ENCODE measurements at places on chromosomes 1 and 21.

GRCh38 chr1:116881879-116882520, 27.7 kb upstream of the PTGFRN start:
- no peak for DNase-seq

- no peak for DNase-seq
Measured at GRCh38 chr1:77200806-77201205, 18.4 kb downstream of the PIGK start.

DNA sequence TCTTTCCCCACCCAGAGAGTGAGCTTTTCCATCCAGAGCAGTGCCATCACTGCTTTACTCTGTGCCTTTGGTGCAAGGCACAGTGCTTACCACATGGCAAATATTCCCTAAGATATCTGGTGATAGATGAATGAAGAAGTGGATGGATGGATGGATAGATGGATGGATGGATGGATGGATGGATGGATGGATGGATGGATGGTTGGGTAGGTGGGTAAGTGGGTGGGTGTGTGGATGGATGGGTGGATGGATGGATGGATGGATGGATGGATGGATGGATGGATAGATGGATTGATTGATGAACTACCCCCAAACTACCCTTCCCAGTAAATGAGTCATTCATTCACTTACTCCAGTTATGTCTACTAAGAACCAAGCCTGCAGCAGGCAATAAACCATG, 42.9 kb upstream of the SLC44A3 start:
- DNase-seq = no peak

DNA sequence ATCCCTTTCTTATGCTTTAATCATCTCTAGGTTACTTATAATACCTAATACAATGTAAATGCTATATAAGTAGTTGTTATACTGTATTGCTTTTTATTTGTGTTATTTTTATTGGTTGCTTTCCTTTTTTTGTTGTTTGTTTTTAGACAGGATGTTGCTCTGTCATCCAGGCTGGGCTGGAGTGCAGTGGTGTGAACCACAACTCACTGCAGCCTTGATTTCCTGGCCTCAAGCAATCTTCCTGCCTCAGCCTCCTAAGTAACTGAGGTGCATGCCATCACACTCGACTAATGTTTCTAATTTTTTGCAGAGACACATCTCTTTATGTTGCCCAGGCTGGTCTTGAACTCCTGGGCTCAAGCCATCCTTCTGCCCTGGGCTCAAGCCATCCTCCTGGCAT, 26.9 kb downstream of the KRTAP19-8 start:
- no peak for DNase-seq

DNA sequence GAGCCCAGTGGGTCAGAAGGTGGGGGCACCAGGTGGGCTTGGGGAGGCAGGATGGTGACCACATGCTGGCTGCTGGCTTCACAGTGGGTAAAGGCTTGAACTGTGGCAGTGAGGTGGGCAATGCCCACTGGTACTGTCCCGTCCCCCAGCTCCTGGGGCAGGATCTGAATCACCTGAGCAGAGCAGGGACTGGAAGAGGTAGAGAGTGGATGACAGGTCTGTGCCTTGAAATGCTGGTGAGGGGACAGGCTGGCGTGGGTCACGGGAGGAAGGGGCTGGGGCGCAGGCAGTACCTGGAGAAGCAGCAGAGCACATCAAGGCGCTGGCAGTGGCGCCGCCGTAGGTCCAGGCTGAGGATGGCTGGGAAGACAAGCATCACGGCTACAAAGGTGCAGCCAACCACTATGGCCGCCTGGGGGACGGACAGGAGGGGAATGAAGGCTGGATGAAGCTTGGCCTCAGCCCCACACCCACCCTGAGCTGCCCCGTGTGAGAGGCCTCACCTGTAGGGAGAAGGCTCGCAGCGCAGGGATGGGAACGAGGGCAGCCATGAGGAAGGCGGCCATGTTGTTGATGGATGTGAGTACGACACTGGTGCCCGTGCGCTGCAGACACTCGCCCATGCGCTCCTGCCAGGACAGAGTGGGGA, 14.9 kb downstream of the PTCH2 start:
- no peak for DNase-seq

DNA sequence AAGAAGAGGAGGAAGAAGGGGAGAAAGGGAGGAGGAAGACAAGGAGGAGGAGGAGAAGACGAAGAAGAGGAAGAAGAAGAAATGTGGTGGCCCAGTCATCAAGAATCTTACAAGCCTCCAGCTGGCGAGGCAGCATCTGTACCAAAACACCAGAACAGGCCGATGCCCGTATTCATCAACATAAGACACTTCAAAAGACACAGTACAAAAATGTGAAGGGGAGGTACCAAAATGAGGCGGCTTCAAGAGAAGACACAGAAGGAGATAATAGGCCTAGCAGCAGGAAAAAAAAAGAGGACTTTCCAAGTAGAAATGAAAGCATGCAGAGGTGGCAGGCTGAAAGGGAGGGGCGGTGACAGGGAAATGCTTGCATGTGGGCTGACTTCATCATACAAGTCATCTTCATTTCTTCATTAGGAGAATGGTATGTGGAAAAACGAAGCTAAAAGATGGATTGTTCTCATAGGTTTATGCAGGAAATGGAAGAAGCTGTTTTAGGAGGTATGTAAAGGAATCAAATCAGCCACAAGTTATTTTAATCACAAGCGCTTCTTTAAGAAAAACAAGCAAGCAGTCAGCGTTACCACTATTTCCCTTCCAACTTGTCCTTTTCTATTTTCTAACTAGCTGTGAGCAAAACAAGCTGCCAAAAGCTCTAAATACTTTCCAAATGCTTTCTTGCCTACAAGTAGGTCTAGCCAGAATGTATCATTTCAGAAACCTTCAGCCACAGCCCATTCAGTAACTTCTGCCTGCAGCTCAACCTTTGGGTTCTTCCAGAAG, 192.3 kb downstream of the SLC45A1 start:
- DNase-seq = peak; percentile 24

DNA sequence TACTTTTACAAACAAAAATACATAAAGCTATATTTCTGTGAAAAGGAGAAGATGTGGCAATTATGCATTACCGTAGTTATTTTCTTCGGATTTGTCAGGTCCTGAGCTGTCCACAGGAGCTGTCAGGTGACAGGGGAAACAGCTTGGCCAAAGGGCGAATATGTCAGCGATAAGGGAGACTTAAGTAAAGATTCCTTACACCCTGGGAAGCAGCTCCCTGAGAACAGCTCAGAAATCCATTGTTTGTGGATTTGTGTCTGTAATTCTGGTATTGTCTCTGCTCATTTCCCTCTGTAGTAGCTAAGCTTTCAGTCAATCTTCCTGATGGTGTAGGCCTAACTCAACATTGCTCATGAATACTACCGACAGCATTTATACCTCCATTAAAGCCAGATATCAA, 7.1 kb upstream of the CD34 start:
- no peak for DNase-seq

DNA sequence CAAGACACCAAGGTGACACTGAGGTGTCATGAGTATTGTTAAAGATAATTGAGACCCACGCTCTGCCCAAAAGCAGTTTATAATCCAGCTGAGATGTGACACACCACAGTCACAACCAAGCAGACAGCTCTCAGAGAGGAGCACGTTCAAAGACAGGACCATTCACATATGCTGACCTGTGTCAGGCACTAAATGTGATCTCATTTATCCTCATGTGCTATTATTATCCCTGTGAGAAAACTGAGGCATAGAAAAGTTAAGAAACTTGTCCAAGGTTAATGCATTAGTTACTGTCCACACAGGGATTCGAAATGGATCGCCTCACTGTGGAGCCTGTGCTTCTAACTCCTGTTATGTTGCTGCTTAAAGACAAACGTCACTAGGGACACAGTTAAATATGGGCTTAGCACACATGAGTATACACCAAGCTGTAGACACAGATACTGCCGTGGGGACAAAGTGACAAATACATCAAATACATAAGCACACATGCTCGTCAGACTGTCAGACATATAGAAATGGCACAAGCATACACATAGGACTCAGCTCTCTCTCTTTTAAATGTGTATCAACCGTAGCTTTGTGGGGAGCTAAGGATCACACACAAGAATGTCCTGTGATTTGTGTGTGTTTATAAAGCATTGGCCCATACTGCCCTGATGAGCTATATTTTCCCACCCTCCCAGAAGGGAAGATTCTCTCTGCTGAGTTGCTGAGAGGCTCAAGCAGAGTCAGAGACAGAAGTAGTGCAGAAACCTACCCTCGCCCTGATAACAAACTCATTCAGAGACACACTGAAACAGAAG, 3.5 kb upstream of the IGSF8 start:
- DNase-seq = no peak

- DNase-seq = no peak
Measured at GRCh38 chr1:73778471-73778870, 419.5 kb downstream of the LRRIQ3 start.
